IPS DF 6.9 (cell line): ENCODE measurements at places on chromosomes 12 and 14.

GRCh38 chr12:102016472-102016871 lies 45.3 kb downstream of the WASHC3 start:
- no peaks in the 10 kb centered on the region for H3K36me3 ChIP-seq
- H3K27ac ChIP-seq: no peak overlapping the region
- H3K4me3 ChIP-seq: no peak overlapping the region
- no peak for DNase-seq

- no peaks in the 10 kb centered on the region for H3K36me3 ChIP-seq
- H3K27me3 ChIP-seq: no peaks in the 10 kb centered on the region
- no peak for DNase-seq
- H3K4me3 ChIP-seq: no peak overlapping the region
- peaks cover 6% of the 10 kb centered on the region for H3K4me1 ChIP-seq
- no peak overlapping the region for H3K27ac ChIP-seq
These were observed 11.9 kb downstream of the TTC9 start for GRCh38 chr14:70653662-70654061.

- no peaks in the 10 kb centered on the region for H3K27me3 ChIP-seq
- H3K27ac ChIP-seq: no peak overlapping the region
- no peaks in the 10 kb centered on the region for H3K4me1 ChIP-seq
- H3K4me3 ChIP-seq: no peak overlapping the region
- DNase-seq: no peak
These were observed 76.6 kb downstream of the RIN3 start for GRCh38 chr14:92590176-92590575.

GRCh38 chr12:26097046-26097878 lies 27.6 kb downstream of the BHLHE41 start:
- DNase-seq: no peak
- H3K27me3 ChIP-seq: no peaks in the 10 kb centered on the region
- no peak overlapping the region for H3K4me3 ChIP-seq
- no peaks in the 10 kb centered on the region for H3K4me1 ChIP-seq
- no peaks in the 10 kb centered on the region for H3K36me3 ChIP-seq
- H3K27ac ChIP-seq: no peak overlapping the region

DNA sequence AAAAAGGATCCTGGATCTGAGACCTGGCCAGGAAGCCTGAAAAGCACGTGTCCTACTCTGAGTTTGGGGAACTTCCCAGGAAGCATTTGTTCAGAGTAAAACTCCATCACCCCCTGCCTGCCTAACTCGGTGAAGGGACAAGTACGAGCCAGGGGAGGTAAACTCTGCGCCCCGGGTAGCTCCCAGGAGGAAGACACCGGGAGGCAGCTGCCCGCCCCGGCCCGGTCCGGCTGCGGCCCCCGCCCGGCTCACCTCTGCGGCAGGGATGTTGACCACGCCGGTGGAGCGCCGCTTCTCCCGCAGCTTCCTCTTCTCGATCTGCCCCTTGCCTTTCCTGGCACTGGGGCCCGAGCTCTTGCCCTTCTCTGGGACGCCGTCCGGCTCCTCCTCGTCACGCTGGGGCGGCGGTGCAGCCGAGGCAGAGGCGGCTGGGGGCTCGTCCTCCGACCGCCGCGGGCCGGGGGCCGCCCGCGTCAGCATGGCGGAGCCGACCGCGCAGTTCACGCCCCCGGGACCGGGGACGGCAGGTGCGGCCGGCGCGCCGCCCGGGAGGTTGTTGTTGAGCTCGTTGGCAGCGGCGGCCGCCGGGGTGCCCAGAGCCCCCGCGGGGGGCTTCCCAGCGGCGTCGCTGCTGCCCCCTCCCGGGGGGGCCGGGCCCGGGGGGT lies 1.2 kb downstream of the PAWR start:
- H3K27me3 ChIP-seq: no peaks in the 10 kb centered on the region
- no peaks in the 10 kb centered on the region for H3K36me3 ChIP-seq
- H3K27ac ChIP-seq: no peak overlapping the region
- no peaks in the 10 kb centered on the region for H3K4me1 ChIP-seq
- peak overlapping the region; percentile 58 for H3K4me3 ChIP-seq

DNA sequence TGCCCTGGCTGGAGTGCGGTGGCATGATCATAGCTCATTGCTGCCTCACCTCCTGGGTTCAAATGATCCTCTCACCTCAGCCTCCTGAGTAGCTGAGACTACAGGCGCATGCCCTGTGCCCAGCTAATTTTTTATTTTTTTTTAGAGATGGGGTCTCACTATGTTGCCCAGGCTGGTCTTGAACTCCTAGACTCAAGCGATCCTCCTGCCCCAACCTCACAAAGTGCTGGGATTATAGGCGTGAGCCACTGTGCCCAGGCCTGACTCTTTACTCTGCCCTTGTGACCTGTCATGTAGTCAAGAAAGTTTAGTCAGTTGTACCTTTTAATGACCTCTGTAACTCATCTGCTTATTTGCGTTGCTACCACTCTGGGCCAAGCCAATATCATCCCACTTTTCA lies 55.7 kb downstream of the PROX2 start:
- H3K4me3 ChIP-seq: no peak overlapping the region
- H3K4me1 ChIP-seq: no peaks in the 10 kb centered on the region
- H3K36me3 ChIP-seq: peaks cover 3% of the 10 kb centered on the region; the same call in 1 of the 2 replicates
- DNase-seq: no peak
